ENCODE measurements at places on chromosomes 13 and 19.

DNA sequence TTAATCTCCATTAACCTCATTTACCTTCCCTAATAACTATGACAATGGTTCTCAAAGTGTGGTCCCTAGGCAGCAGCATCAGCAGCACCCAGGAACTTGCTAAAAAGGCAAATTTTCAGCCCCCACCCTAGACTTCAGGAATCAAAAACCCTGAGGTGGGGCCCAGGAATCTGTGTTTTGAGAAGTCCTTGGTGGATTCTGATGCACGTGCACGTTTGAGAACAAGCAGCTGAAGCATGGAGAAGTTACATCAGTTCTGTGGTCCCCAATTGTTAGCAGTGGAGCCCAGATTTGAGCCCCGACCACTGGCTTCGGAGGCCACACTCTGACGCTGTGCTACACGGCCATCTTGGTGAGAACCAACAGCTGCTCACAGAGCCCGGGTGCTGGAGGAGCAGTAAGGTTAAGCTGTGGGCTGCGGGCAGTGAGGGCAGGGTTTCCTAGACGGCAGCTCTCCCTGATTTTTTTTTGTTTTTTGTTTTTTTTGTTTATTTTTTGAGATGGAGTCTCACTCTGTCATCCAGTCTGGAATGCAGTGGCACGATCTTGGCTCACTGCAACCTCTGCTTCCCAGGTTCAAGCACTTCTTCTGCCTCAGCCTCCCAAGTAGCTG is 14.0 kb upstream of the CD22 start:
- DNase-seq: no peak

DNA sequence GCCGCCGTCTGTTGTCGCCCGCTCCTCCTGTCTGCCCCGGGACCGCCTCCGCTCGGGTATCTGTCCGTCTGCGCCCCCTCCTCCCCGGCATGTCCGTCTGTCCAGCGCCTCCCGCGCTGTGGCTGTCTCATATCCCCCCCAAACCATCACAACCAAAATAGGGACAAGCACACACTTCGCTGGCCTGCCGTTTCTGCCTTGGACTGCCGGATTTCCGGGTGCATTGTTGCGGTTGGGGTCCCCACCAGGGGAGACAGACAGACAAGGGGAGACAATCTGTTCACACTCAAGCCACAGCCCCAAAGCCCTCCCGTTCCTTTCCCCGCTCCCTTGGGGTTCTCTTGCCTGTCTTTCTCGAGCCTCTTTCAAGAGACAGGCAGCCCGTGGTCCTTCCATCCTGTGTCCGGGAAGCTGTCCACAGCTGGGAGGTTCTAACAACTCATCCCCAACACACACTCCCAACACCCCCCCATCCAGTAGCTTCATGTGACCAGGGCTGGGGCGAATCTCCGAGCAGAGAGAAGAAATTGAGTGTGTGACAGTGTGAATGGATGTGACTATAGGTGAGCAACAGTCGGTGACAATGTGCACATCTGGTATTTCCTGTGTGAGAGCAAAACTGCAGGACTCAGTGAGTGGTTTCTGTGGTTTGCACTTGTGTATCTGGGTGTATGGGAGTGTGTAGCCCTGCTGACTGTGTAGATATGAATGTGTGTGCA is 16.5 kb upstream of the FOSB start:
- DNase-seq: peak; percentile 28

- peak; percentile 72 for DNase-seq
Observed at GRCh38 chr19:7104747-7105447, 35.4 kb downstream of the ZNF557 start.

DNA sequence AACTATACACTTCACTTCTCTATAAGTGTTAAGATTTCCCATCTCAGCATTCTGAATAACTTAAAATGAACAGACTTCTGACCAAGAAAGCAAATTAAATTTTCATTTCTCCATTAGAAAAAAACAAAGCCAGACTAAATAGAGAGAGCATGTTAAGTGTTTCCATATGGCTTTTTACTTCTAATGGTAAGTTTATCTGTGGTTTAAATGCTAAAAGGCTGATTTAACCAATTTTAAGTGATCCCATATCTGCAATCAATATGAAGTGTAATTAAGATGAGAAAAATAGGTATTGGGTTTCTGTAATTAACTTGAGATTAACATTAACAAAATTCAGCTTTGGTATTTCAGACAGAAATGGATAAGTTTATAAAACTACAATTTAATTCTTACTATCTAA is 107.8 kb downstream of the ELF1 start:
- no peak for DNase-seq

DNA sequence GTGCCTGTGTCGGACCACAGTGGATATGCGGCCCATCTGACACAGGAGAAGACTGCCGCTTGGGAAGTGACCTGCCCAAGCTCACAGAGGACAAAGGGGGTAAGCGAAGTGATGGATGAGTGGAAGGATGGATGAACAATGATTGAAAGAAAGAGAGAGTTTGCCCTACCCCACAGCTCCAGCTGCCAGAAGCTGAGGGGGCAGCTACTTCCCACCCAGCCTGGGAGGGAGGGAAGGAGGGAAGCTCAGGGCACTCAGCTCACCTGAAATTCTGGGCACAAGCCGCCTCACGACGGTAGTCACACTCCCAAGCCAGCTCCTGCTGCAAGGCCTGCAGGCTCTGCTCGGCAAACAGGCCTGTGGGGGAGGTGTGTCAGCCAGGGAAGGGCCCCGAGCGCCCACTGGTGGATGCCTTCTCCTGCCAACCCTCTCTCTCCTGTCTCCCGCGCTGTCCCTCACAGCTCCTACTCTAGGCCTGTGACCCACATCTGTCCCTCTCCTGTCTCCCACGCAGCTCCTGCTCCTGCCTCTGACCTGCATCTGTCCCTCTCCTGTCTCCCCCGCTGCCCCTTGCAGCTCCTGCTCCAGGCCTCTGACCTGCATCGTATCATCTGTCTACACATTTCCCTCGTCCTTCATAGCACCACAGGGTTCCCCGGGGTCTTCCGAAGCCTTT is 12.0 kb upstream of the NUMBL start:
- no peak for DNase-seq

DNA sequence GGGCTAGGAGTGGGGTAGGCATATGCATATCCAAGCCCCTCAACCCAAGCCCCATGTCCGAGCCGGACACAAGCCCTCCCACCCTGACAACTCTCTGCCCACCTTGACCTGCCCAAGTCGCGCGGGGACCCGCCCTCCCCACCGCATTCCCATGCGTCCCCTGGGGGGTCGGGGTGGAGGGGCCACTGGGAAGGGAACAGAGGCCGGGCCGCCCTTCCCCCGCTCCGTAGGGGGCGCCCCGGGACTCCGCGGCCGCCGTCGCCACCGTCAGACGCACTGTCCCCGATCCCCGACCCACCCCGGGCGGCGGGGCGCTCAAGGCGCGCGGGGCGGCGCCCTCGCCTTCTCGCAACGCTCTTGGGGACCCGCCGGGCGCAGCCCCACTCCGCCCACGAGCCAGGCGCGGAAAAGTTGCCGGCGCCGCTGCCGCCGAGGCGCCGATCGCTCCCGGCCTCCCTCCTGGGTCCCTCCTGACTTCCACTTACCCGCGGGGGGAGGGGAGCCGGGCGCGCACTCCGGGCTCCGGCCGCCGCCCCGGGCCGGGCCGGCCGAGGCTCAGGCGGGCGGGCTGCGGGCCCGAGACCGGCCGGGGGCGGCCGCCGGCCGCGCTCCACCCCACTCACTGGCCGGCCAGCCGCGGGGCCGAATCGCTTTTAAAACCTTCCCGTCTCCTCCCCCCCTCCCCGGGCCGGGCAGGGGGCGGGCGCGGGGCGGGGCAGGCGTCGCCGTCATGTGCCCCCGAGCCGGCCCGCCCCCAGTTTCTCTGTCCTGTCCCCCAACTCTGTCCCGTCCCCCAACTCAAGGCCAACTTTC is 34.4 kb upstream of the NANOS3 start:
- DNase-seq: peak; percentile 93

DNA sequence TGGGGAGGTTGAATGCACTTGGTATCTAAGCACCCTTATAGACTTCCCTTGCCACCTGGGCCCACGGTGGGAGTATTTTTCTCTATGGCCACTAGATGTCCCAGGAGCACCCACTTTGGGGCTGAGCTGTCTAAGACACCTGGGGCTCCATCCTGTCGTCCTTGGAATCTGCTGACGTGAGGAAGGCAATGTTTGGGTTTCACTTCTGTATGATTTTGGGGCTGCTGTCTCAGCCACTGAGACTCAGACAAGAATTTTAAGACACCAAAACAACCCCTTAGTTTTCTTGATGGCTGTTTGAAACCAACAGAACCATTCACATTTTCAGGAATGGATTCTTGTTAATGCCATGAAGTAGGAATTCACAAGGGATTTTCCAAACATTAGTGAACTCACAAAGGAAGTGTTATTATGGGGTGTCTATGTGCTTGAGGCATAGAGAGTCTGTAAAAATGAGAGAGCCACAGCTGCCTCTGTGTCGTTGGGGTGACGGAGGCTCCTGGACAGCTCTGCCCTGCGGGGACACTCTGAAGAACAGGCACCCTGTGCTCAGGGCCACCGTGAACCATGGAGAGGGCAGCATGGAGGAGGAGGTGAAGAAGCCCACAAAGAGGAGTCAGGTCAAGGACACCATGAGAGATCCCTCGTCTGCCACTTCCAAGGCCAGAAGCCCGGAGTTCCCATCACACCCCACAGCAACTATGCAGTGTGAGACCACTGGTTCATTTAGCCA is 106.8 kb upstream of the SPATA13 start:
- DNase-seq: peak; percentile 67

DNA sequence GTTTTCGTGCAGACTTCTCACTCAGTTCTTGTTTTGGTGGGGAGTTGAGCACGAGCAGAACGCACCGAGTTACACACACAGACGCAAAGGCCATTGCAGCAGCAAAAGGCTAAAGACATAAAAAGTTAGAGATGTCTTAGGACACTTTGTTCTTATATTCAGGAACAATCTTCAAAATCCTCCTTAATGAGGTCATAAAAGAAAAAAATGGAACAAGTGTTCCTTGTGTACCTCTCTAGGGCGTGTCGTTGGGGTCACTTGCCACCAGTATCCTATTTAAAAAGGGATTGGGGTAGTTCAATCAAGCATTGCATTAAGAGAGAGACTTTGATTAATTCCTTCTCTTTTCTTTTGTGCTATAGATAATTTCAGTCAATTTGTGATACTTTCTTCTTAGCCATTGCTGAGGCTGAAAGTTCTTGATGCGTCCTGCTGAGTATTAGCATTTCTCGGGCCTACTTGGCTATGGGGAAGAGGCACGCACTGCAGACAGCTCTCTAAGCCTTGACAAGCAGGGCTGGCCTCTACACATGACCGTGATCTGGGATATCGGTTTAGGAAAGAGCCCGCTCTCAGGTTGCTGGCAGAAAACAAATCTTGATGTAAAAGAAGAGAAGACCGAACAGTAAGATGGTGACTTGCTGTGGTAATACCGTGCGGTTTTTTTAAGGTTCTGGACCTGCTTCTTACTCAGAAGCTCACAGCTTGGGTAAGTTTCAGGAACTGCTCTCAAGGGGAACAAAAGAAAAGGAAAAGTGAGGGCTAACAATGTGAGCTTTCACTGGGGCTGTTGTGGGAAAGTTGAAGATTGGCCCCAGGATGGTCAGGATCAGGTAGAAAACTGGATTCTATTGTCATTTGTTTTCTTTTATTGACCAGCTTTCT is 223.6 kb downstream of the TM9SF2 start:
- DNase-seq: no peak

- DNase-seq: no peak
Observed at GRCh38 chr13:79070343-79070974, 335.6 kb downstream of the RBM26 start.

DNA sequence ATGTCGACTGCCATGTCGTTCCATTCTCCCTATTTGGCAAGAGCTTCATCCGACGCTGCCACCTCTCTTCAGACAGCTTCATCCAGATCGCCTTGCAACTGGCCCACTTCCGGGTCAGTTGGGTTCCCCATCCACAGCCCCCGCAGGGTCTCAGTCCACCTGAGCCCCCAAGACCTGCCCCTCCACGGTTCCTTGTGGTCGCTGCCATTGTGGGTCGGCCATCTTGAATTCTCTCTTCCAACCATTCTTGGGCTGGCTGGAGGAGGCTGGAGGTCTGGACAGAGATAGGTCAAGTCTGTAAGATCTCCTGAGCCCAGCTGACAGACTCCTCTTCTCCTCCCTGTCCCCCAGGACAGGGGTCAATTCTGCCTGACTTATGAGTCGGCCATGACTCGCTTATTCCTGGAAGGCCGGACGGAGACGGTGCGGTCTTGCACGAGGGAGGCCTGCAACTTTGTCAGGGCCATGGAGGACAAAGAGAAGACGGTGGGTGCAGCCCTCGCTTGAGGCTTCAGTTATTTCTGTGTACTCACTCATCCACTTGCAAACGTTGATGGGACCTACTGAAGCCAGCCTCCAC is 19.5 kb downstream of the CPT1C start:
- no peak for DNase-seq

DNA sequence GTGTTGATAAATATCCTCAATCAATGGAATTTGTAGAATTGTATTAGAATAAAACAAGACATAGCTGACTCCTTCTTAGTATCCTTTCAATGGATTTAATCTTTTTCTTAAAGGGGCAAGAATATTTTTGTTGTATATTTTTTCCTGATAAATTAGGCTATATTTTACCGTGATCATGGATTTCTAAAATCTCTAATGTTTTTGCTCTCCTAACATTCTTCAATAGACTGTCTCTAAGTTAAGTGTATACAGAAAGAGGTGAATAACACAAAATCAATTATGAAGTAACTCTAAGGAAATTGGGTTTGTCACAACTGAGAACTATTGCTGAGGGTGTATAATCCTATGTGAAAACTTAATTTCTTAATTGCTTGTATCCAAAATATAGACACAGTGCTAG is at the start of gene OR7E24:
TSS of gene OR7E24 (plus strand) at position 301 of the 400 bp plus-strand sequence. CDS start 114 bp downstream, outside the sequence.
- no peak for DNase-seq

- no peak for DNase-seq
Observed at GRCh38 chr19:35755550-35756376, 1.1 kb downstream of the HSPB6 start.

GRCh38 chr19:18596752-18597157 is 8.2 kb downstream of the REX1BD start:
- peak; percentile 85 for DNase-seq

DNA sequence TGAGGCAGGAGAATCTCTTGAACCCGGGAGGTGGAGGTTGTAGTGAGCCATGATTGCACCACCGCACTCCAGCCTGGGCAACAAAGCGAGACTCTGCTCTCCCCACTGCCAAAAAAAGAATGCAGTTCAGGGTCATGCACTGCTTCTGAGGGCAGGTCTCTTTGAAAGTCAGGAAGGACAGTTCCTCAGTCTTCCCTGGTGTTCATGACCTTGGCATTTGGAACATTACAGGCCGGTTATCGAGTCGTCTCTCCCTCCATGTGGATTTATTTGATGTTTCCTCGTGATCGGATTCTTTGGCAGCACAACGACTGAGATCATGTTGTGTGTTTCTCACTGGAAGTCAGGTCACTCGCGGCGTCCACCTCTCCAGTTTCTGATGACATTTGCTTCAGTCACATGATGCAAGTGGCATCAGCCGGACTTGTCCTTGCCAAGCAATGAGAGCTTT is 17.2 kb downstream of the FGF21 start:
- no peak for DNase-seq

DNA sequence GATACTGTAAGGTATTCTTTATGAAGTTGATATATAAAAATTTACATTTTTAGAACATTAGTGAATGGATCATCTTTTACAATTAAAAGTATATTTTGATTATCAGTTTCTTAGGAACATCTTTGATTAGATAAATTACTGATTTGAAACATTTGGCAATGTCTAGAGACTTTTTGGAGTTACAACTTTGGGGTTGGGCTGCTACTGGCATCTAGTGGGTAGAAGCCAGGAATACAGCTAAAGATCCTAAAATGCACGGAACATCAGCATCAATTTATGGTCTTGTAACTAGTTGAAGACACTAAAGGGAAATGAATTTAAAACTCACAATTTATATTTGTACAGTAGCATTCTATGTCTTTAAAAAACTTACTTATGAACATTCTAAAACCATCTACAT is 19.9 kb downstream of the POMP start:
- peak; percentile 10 for DNase-seq

Measured in suppressor macrophage treated with lipopolysaccharide for 1 hour (primary cell).